Testis (tissue), 5 donors: ENCODE measurements at places on chromosomes 3 and 15. TPM values are rescaled to one million over a fixed set of nuclear protein-coding genes. Genes with fewer than 3 reads are reported as not detected.

Gene XIRP1
- total RNA-seq, result 0.37 TPM

Gene PGBD4
- 1.5 TPM for total RNA-seq

Gene FRMD5
- total RNA-seq, result 10.6 TPM

Gene ITIH1
- 3.5 TPM for total RNA-seq

Gene ERICH6
- 24.0 TPM for total RNA-seq

Gene REC114
- total RNA-seq, result 28.7 TPM

Gene IGSF11
- total RNA-seq, result 80.0 TPM

Gene C3orf49
- 0.63 TPM for total RNA-seq

Gene RPL39L
- 93.0 TPM for total RNA-seq

Gene SLC12A8
- 12.3 TPM for total RNA-seq

Gene WDR49
- 0.55 TPM for total RNA-seq

Gene EDEM1
- total RNA-seq, result 30.3 TPM

Gene RBPMS2
- total RNA-seq, result 5.0 TPM

Gene GOLGA6A
- 32.4 TPM for total RNA-seq

Gene CEMIP
- 8.3 TPM for total RNA-seq

Gene NANOGP8
- 9.6 TPM for total RNA-seq

Gene HEMK1
- 13.1 TPM for total RNA-seq

Gene CFAP20DC
- total RNA-seq, result 24.5 TPM

Gene TMEM207
- total RNA-seq, result 0.19 TPM

Gene SEMA3G
- 2.1 TPM for total RNA-seq

Gene ATP13A5
- total RNA-seq, result 0.16 TPM

Gene FSTL1
- 35.0 TPM for total RNA-seq
